ENCODE measurements at places on chromosomes 6 and 20. TPM values are rescaled to one million over a fixed set of nuclear protein-coding genes. Genes with fewer than 3 reads are reported as not detected.

GRCh38 chr6:70849348-70850069 lies 107.4 kb downstream of the B3GAT2 start:
- DNase-seq = no peak

- no peak for DNase-seq
Observed at GRCh38 chr6:73791336-73791735, 95.3 kb downstream of the CD109 start.

- DNase-seq = peak; percentile 81
Observed at GRCh38 chr6:45533386-45533785, 155.7 kb upstream of the SUPT3H start.

- no peak for DNase-seq
Observed at GRCh38 chr6:87203448-87204023, 48.2 kb downstream of the ZNF292 start.

ULBP2 gene
- 0.89 TPM for total RNA-seq

GRCh38 chr20:52461582-52461981 lies 270.0 kb upstream of the ZFP64 start:
- DNase-seq = no peak

DNA sequence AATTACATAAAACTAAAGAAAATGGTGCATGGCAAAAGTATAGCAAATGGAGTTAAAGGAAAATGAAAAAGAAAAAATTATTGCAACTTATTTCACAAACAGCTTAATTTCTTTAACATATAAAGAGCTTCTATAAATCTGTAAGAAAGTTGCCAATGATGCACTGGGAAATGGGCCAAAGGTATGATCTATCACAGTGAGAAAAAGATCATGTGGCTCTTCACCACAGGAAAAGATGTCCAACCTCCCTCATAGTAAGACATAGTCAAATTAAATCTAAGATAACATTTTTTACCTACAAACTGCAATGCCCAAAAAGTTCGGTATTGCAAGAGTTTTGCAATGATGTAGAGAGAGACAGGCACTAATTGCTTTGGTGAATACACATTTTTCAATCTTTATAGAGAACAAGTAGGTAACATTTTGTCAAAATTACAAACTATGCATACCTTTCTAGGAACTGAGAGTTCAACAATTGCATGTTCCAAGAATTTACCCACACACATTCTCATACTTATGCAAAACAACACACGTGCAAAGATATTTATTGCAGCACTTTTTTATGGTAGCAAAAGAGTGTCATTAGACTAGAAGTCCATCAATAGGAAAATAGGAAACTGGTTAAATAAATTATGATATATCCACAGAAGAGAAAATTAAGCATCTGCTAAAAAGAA lies 372.6 kb downstream of the QKI start:
- DNase-seq = no peak

DNA sequence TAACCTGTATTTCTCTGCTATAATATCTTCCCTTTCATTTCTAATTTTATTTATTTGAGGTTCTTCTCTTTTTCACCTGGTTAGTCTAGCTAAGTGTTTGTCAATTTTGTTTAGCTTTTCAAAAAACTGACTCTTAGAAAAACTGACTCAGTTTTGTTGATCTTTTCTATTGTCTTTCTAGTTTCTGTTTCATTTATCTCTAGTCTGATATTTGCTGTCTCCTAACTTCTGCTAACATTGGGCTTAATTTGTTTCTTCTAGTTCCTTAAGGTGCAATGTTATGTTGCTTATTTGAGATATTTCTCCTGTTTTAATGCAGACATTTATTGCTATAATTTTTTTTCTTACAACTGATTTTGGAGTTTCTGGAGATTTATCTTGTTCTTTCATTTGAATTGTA lies 1011.0 kb downstream of the EPHA7 start:
- DNase-seq = no peak
